Left ventricle myocardium superior (tissue), 1 donor: ENCODE measurements at places on chromosomes 7 and 10.

DNA sequence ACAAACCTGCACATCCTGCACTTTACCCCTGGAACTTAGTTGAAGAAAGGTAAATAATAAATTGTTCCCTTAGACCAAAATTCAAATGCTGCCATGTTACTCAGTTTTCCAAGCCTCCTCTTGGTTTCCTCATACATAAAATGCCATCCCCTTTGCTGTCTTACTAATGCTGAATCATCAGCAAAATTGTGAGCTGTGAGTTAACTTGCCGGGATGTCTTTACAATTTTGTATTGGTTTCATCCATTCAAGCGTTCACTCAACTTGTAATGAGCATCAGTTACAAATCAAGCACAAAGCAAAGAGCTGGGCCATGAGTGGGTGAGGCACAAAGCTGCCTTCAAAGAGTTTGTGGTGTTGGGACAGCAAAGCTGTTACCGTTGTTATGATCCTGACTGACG is 395.8 kb upstream of the ZMIZ1 start:
- no peak for DNase-seq

DNA sequence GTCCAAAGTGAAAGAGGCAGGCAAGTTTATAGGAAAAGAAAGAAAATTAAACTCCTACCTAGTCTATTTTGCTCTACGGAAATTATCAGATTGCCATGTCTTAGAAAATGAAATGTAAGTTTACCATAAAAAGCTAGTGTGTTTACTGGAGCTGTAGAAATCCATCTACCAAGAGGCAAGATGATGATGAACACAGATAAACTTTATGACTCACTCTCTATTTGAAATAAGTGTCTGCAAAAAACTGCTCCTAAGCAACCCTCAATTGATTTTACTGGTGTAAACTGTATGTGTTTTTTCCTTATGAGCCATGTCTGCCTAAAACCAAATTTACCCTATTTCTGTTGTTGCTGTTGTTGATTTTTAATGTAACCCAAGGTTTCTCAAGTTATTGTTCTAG is 73.8 kb upstream of the TMEM106B start:
- no peak for DNase-seq

GRCh38 chr10:71972746-71973695 is 8.8 kb downstream of the CHST3 start:
- no peak for DNase-seq

GRCh38 chr10:5376450-5376849 is 11.7 kb downstream of the UCN3 start:
- no peak for DNase-seq

- no peak for DNase-seq
These were observed 1.6 kb downstream of the DNMBP start for GRCh38 chr10:100008142-100008522.

DNA sequence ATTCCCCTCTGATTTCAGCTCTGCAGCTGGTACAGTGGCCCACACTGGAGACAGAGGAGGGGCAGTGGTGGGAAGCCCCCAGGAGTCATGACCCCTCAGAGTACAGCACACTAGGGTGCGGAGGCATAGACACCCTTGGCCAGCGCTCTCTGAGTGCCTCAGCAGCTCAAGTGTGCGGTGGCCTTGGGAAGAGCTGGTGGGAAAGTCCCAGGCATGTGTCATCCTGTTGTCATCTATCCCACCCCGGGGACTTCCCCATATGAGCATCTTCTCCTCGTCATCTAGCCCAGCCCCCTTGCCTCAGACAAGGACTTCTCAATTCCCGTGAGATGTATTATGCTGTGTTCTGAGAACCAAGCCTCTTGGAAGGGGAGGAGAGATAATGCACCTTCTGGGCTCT is 15.6 kb upstream of the PPIF start:
- DNase-seq, result no peak

DNA sequence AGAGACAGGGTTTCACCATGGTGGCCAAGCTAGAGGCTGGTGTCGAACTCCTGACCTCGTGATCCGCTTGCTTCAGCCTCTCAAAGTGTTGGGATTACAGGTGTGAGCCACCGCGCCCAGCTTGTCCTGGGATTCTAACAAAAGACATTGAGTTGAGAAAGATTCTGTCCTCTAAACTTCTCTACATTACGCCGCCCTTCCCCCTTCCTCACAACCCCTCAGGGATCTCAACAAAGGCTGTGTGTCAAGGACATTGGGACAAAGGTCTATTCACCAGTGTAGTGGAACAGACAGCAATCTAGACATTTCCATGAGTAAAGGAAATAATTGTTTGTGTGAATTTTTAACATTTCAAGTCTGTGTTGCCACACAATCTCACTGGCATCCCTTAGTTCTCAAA is 68.8 kb upstream of the KIF5B start:
- DNase-seq, result no peak

DNA sequence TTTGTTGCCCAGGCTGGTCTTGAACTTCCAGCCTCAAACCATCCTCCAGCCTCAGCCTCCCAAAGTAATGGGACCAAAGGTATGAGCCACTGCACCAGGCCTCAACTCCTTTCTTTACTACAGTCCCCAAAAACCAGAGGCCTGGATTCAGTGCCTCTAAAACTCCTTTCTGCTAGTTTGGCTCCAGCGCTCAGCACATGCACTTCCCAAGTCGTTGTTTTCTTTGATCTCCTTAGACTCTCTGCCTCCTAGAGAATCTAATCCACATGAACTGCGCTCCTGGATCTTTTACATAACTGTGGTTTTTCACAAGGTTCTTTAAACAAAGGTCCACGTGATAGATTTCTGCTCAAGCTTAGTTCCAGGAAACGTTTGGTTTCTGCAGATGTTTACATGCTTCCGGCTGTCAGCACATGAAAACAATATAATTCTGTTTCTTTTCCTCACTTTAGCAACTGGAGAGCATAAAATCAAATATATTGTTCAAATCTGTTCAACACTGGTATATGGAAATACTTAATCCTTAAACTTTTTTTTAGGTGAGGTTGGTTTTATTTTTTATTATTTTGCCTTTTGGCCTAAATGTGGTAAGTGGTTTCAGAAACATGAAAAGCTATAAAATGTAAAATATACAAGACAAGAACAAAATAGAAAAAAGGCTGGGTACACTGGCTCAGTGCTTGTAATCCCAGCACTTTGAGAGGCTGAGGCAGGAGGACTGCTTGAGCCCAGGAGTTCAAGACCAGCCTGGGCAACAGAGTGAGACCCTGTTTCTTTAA is 270.5 kb upstream of the MKLN1 start:
- DNase-seq, result no peak

- no peak for DNase-seq
These were observed 89.2 kb upstream of the CTTNBP2 start for GRCh38 chr7:117962366-117962994.

GRCh38 chr7:113867325-113867724 is 51.5 kb downstream of the PPP1R3A start:
- no peak for DNase-seq

GRCh38 chr7:84336303-84336702 is 141.7 kb upstream of the SEMA3A start:
- DNase-seq, result no peak

- no peak for DNase-seq
These were observed 115.9 kb downstream of the PIP4K2A start for GRCh38 chr10:22598478-22598877.

DNA sequence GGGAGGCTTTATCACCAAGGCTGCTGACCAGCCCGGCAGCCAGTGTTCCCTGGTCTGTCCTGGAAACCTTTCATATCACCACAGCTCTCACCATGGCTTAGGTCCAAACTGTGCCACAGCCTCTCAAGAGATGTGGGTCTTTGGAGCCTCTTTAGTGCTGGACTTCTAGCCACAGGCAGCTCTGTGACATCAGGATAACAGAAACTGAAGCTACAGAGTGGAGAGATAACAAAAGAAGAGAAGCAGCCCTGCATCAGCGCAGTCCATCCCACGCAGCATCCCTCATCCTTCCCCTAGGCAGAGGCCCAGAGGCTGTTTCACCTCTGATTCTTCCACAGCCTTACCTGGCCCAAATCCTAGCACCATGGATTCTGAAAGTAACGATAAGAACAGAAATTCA is 187.9 kb upstream of the KMT2E start:
- no peak for DNase-seq

DNA sequence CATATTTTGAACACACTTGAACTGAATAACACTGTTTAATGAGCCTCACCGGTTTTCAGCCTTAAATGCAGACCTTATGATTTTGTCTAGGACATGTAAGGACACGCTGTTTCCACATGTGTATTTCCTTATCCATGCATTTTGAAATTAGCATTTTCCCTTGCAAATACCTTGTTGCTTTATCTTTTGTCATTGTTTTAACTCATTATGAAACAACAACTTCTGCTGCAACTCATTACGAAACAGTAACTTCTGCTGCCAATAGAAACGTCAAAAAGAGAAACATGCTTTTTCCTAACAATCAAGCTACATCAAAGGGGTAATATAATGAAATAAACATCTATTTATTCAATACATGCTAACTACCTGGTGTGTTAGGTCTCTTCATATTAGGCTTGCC is 322.0 kb downstream of the AGMO start:
- DNase-seq, result no peak

- no peak for DNase-seq
These were observed 124.6 kb downstream of the LRRN3 start for GRCh38 chr7:111215550-111215949.
